ENCODE measurements at places on chromosomes 2 and 18.

GRCh38 chr2:19649785-19650380, 251.9 kb downstream of the TTC32 start:
- peak; percentile 99 for DNase-seq

DNA sequence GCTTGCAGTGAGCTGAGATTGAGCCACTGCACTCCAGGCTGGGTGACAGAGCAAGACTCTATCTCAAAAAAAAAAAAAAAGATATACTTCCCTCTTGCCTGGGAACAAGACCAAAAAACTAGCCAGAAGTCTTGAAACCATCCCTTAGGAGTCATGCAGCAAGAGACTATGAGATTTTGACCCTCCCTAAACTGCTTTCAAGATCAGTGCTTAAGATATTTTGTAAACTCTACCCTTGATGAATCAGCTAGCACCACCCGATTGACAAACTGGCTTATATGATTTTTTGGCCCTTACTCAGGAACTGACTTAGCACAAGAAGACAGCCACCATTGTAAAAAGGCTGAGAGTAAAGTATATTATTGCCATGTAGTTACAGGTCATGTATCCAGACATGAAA, 3.8 kb downstream of the SULT1C3 start:
- DNase-seq, result peak; percentile 8

DNA sequence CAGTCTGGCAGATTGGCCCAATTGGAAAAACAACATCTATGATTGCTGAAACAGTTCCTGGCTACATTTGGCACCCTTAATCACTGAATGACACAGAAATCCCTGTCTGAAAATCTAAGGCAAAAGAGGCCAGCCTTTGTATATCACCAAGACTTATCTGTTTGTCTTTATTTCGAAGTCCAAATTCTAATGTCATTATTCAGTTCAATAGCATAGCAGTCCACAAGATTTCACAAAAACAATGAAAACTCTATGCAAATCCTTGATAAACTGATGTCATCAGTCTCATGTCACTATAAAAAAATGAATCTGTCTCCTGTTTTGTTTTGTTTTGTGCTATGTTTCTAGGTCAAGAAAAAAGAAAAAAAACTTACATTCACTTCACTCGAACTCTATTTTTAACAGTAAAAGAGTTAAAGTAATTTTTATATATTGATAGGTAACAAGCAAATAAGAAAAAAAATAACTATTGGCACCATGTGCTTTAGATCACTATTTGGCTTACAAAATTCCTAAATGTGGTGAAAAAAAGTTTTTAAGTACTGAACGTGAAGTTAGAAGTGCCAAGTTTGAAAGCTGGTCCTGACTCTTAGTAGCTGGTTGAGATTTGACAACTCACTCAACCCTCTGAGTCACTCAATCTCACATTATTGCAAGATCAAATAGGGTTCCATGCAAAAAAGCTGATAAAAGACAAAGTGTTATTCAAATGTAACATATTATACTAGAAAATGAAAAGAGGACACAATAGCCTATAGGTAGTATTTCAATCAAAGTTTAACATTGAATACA, 359.3 kb downstream of the IRS1 start:
- no peak for DNase-seq

DNA sequence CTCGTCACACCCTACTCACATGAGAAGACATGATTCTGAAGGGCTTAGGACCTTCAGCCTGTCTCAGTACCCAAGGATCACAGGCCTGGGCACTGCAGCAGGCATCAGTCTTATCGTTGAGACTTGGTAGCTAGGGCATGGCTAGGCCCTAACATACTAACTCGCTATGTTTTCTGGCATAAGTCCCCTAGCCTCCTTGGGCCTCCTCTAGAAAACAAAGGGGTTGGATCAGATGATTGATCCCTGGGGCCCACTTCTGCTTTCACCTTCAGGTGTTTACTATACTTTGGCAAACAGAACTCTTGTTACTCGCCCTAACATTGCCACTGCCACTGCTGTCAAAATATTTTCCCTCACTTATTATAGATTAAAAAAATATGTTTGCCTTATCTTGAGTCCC, 44.2 kb downstream of the VSNL1 start:
- no peak for DNase-seq

GRCh38 chr2:5691221-5691984, 781 bp upstream of the SOX11 start:
- DNase-seq, result no peak

- DNase-seq, result no peak
Observed at GRCh38 chr2:20582600-20583221, 68.2 kb downstream of the HS1BP3 start.

DNA sequence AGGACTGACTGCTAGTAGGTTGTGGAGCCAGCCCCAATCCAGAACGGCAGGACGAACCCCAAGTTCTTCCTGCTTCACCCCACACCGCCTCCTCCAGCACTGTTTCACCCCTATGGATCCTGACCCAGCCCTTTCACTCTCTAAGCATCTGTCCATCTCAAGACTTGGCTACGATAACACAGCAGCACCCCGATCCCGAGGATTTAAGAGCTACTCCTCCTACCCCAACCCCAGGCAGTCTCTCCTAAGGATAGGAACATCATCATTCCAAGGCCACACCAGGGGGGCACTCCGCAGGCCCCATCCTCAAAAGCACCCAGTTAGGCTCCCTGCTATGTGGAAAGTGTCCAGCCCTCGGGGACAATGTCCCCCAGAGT, 645 bp downstream of the KCTD18 start:
- DNase-seq, result no peak

DNA sequence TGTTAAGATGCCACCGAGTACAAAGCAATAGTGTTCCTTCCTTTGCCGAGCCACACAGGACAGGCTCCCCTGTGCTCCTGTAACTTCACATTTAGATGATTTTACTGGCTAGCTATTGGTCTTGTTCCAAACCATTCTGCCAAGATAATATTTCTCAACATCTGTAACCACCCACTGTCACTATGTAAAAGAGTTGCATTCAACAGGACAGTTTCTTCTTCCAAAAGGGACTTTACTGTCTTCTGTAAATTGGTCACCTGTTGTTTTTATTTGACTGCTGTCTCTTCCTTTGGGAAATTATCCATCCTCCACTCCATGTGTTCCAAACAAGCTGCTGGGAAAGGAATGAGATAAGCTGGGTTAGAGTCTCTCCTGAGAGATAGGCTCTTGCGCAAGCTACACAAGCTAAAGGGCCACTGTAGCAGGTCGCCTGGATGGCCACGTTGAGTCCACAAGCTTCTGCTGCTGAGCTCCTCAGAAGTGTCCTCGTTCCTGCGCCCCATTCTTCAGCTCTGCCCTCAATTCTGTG, 14.4 kb upstream of the BZW1 start:
- peak; percentile 37 for DNase-seq

DNA sequence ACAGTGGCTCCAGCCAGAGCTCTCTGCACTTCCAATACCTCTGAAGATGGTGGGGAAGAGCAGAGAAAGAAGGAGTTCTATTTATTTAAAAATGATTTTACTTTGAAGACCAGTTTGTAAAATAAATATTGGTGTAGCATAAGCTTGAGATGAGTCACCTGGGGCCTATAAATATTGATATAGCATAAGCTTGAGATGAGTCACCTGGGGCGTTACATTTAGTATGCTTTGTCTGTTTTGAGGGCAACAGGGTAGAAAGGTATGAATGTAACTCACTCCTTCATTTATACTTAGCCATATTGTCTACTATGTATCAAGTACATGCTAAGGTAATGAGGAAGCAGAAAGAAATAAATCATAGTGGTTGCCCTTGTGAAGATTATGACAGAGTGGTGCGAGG, 7.7 kb upstream of the SULT1C4 start:
- no peak for DNase-seq

GRCh38 chr2:61816480-61817355, 37.1 kb downstream of the FAM161A start:
- no peak for DNase-seq

DNA sequence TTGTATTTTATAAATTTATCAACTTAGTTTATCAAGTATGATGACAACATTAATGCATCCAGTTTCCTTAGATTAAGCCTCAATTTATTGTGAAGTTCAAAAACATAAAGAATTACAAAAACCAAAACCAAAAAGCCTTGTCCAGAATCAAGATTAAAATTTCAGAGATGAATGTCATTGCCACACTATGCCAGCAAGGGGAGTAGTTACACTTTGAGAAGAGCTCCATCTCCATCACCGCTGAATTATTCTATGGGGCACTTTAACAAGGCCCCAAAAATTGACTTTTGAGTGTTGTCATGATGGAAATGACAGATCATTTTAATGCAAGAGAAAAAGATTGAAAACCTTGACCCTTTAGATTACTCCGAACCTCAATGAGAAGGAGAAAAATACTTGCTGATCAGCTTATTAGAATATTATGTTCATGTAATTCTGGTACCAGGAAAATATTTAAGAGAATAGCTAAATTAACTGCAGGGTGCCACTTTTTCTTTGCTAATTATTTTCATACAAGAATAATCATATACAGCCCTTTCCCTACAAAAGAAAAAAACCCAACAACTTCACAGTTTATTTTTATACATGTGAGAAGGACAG, 152.5 kb upstream of the AQP4 start:
- no peak for DNase-seq

- no peak for DNase-seq
Observed at GRCh38 chr2:11515490-11515981, 18.3 kb upstream of the GREB1 start.

DNA sequence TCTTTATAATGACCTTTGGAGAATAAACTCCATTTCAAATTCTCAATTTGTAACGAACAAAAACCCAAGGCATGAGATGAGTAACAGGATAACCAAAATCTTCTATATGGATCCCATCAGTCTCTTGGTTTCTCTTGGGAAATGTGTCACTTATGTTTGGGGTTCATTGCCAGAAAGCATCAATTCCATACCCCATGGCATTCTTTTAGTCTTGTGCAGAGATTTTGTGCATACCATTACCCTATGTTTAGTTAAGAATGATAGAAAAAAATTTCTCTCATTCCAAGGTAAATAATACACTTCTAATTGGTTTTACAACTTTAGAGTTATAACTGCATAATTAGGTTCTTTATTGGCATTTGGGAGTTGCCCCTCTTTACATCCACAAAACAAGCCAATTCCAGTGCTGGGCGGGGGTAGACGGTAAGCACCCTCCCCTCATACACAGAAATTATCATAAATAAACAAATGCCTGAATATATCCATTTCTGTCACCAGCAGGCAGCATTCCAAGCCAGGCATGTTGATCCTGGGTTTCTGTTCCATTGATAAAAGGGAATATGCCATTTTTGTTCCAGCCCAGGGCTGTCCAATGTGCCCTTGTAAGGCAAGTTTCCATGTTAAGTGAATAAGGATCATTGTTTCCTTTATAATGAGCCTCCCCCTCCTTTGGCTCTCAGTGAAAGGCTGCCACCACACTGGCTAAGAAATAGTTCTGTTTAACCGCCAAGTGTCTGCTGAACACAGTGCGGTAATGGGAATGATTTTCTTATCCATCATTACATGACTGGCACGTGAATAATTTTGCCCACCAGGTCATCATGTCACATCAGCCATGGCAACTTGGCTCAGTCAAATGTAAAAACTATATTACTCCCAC, 680.1 kb upstream of the ZEB2 start:
- no peak for DNase-seq

- no peak for DNase-seq
Observed at GRCh38 chr2:134973241-134974138, 54.9 kb downstream of the CCNT2 start.

DNA sequence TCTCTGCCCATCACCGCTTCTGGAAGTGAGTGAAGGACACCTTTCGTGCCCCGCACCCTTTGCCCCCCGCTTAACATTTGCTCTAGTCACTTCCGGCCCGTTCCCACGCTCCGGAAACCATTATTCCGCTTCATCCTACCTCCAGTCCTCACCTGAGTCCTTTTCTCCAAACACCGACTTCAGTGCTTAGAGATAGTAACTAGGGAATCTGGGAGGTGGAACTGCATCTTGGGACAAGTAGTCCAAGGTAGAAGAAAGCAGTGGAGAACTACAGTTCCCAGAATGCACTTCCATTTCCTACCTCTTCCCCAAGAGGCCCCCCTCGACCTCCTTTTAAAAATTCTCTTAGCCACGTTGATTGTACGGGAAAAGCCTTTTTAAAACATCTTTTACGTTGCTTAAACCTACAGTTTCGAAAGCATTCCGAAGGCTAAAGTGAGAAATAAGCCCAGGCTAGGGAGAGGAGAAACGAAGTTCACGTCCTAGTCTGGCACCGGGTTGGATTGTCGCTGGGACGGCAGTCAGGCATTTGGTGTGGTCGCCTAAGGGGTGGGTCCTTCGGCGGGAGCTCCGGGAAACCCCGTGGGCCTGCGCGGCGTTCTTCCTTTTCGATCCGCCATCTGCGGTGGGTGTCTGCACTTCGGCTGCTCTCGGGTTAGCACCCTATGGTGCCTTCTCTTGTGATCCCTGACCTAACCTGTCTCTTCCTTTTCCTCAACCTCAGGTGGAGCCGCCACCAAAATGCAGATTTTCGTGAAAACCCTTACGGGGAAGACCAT, at the start of the genes CLHC1 and RPS27A:
CLHC1 (minus strand) TSS at position 210 of the 779 bp plus-strand sequence. CDS start 9,882 bp downstream, outside the sequence.
RPS27A (plus strand) TSS at position 605 of the 779 bp plus-strand sequence; CDS start at position 742, 137 bp downstream.
- peak; percentile 94 for DNase-seq

DNA sequence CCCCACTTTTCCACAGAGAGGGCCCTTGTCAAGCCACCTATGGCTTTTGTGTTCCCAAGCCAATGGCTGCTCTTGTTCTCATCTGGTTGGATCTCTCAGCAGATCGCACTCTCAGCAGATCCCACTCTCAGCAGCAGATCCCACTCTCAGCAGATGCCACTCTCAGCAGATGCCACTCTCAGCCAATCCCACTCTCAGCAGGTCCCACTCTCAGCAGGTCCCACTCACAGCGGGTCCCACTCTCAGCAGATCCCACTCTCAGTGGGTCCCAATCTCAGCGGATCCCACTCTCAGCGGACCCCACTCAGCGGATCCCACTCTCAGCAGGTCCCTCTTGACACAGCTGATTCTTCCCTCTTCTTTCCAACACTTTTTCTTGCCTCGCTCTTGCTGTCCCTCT, 59.3 kb upstream of the MGAT4A start:
- DNase-seq, result no peak

DNA sequence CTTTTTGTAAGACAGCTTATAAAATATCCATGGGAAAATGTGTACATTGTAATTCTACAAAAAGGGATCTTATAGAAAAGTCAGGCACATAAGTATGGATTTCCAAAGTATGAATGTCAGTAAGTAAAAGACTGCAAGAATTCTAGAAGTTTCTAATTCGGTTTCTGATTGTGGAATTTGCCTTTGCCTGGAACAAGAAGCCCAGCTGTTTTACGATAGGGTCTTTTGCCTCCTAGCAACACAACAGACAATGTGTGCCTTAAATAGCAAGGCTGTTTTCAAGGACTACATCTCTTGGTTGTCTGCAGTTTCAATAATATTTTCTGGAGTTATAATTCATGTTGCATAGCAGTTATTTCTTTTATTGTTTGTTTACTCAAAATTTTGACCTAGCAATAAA, 312.9 kb downstream of the MTX2 start:
- no peak for DNase-seq

GRCh38 chr2:238282861-238283738, 5.3 kb downstream of the PER2 start:
- no peak for DNase-seq

- DNase-seq, result no peak
Observed at GRCh38 chr2:16050908-16051489, 110.6 kb downstream of the MYCN start.

- DNase-seq, result no peak
Observed at GRCh38 chr2:36541891-36542595, 55.9 kb downstream of the FEZ2 start.

- DNase-seq, result no peak
Observed at GRCh38 chr2:42178335-42178734, 9.2 kb downstream of the EML4 start.

Data from NCI-H226 (cell line).